ENCODE measurements at places on chromosomes 6 and 20.

GRCh38 chr6:105207524-105208269 is 27.9 kb upstream of the POPDC3 start:
- DNase-seq, result no peak

GRCh38 chr6:89581689-89582088 is 56.9 kb downstream of the LYRM2 start:
- no peak for DNase-seq

DNA sequence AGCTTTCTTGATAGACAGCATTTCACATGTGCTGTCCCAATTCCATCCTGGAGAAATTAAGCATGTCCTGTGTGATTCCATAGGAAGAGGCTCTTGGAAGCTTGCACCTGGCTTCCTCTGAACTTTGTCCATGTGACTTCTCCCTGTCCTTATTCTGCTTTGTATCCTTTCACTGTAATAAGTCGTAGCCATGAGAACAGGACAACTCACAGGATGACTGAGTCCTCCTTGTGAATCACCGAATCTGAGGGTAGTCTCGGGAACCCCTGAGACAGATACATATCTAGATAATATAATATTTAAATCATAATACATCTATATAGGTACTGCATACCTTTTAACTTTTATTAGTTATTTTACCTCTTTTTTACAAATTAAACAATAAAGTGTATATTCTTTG is 156.7 kb upstream of the THEMIS start:
- DNase-seq, result no peak

- no peak for DNase-seq
Observed at GRCh38 chr6:111522393-111523020, 39.5 kb upstream of the REV3L start.

- DNase-seq, result no peak
Observed at GRCh38 chr6:125258651-125259353, 43.0 kb downstream of the HDDC2 start.

DNA sequence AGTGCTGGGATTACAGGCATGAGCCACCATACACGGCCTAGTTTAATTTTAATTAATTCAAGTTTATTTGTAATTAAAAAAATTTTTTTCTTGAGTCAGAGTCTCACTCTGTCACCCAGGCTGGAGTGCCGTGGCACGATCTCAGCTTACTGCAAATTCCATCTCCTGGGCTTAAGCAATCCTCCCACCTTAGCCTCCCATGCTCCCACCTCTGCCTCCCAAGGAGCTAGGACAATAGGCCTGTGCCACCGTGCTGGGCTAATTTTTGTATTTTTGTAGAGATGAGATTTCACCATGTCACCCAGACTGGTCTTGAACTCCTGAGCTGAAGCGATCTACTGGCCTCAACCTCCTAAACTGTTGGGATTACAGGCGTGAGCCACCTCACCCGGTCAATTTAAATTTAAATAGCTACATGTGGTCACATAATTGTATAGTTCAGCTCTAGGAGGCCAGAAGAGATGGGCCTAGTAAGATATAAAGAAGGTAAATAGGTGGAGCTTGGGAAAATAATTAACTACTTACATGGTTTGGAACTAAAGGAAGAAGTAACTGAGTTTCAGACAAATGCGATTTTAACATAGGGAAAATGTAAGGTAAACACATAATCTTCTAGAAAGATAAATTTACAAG is 220.0 kb upstream of the CITED2 start:
- DNase-seq, result no peak

GRCh38 chr6:138401960-138402837 is 1.8 kb upstream of the HEBP2 start:
- no peak for DNase-seq

DNA sequence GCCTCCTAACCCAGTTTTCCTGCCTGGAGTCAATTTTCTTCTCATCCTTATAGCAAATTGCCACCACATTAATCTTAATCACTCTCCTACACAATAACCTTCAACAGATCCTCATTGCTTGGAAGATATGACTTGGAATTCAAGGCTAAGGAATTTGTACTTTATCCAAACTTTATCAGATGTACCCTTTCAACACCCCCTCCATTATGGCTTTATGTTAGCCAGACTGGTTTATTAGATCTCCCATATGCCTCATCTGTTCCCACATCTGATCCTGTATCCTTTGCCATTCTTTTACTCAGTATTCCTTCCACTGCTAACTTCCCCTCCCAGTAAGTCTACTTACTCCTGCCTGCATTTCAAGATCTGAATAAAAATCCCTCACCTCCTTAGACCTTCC is 4.0 kb upstream of the FRK start:
- no peak for DNase-seq

DNA sequence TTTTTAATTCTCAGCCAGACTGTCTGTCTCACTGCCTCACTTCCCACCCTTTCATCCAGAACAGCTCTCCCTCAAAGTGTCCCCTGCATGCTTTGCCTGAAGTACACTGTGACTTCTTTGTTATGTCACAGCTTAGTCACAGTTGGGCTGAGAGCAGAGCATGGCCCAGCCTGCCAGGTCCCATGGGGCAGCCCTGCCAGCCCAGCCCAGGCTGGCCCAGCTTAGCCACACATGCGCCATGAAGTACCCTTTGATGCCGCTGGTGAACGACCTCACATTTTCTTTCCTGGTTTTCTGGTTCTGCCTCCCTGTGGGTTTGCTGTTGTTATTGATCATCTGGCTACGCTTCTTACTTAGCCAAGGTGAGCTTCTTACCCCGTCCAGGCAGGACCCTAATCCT is at the start of gene ADIG:
Gene ADIG (plus strand): TSS at position 185 of the 400 bp plus-strand sequence. CDS start 54 bp downstream, at position 239.
- DNase-seq, result no peak

- no peak for DNase-seq
Observed at GRCh38 chr20:24478584-24478983, 9.2 kb downstream of the SYNDIG1 start.
